GM23338 (cell line): ENCODE measurements at places on chromosomes 5 and 9. TPM values are rescaled to one million over a fixed set of nuclear protein-coding genes. Genes with fewer than 3 reads are reported as not detected.

FCN1 gene
- total RNA-seq: not detected in 2 replicates

SREK1IP1 gene
- 16.7 and 16.8 TPM in 2 replicates for total RNA-seq

ABLIM3 gene
- 0.23 and 2.2 TPM in 2 replicates for total RNA-seq

TOPORS gene
- 35.9 and 43.3 TPM in 2 replicates for total RNA-seq

LAMC3 gene
- total RNA-seq: 19.2 and 27.4 TPM in 2 replicates
